ENCODE measurements at places on chromosomes 11 and 22.

DNA sequence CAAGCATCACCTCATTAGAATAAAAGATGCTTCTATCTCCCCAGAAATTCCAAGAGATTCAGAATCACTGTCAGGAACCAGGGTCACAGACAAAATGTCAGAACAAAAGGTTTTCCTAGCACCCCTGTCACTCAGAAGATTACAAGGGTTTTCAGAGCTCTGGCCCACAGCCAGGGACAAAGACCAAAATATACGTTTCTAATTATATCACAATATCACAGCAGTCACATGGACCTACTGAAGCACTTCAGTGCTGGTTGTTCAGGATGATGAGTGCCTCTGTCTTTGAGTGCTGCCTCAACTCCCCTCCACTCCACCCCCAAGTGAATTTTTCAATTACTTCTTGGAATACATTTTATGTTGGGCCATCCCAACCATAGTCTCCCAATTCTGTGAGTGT, 21.9 kb upstream of the RTL6 start:
- no peak for DNase-seq

DNA sequence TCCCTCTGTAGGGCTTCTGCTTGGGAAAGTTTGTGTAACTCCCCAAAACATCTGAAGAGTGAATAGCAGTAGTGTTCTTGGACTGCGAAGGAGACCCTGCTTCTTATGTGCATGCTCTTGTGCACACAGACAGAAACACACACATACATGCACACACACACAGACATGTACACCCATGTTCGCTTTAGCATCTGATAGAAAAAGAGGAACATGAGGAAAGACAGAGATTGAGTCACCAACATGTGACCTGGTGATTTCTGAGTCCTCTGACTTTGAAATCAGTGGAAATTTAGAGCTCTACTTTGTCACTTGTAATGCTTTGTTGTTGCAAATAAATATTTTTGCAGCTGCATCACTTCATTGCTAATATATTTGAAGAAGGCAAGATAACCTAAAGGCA, 23.8 kb downstream of the CD44 start:
- DNase-seq: no peak

DNA sequence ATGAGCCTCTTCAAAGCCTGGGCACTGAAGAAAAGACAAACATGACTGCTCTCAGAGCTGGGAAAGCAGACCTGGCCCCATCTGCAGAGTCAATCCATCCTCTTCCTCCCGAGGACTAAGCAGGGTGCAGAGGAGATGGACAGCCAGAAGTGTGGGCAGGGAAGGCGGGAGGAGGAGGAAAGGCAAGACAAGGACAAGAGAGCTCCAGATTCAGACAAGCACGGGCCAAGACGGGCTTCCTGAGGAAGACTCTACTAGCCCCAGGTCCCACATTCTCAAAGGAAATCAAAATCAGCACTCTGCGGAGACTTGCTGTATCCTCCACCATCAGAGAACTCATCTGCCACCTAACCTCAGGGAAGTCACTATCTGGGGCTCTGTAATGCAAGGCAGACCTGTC, 28.5 kb downstream of the OPCML start:
- no peak for DNase-seq

DNA sequence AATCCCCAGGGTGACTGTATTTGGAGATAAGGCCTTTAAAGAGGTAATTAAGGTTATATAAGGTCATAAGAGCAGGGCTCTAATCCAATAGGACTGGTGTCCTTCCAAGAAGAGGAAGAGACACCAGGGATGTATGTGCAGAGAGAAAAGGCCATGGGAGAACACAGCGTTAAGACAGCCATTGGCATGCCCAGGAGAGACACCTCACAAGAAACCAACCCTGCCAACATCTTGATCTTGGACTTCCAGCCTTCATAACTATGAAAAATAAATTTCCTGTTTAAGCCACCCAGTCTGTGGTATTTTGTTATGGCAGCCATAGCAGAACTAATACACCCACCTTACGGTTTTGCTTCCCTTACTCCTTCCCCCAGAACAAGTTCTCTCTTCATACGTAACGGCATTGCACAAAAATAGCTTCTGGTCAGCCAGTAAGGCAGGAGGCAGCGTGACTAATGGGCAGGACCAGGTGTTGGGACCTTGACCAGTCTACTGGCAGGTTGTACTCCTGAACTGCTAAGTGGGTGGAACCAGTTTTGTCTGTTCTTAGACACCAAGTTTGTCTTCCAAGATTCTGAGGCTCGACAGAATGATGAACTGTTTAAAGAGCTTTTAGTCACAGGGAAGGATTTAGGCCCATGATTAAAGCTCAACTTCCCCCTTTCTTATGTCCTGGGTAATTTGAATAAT, 31.9 kb upstream of the UPB1 start:
- DNase-seq: no peak

DNA sequence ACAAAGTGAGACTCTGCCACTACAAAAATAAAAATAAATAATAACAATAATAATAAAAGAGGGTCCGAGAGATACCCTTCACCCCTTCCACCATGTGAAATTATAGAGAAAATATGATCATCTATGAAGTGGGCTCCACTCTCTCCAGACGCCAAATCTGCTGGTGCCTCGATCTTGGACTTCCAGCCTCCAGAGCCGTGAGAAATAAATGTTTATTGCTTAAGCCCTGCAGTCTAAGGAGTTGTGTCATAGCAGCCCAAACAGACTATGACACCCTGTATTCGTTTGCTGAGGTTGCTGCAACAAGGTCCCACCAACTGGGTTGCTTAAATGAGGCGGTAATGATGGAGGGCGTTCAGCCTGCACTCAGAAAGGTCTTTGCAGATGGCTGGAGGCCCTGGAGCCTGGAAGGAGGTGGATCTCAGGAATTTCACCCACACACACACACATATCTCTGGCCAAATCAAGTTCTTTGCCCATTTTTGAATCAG, 7.6 kb upstream of the SEPTIN5 start:
- DNase-seq: no peak

DNA sequence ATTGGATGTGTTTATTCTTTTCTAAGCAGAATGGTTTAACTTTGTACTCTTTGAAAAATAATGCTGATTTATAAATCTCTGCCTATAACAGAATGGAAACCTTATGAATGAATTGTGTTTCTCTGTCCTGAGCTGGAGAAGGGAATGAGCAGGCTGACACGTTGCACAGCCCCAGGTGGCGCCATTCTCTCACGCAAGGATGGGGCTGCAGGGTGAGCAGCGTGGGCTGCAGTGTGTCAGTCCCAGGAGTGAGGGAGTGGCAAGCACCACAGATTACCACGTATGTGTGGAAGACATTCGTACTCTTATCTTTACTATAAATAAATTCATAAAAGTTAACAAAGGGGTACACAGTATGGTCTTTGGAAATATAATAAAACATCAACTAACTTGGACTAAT, 33.4 kb downstream of the FDX1 start:
- DNase-seq: no peak

DNA sequence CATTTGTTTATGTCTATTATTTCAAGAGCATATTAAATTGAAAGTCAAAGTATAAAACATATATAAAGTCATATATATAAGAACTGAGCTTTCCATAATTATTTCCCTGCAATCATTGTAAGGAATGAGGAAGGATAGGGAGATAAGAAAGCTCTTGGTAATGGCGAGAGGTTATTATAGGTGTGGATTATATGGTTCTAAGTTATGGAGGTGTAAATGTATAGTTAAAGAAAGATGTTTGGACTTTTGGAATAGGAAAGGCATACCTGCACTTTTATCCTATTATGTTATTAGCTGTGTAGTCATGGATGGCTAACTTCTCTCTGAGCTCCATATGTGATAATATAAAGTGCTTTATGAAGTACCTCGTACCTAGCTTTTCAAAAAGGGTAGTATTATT, 127.6 kb downstream of the LUZP2 start:
- DNase-seq: no peak

- DNase-seq: no peak
Observed at GRCh38 chr11:125514336-125515101, 18.5 kb upstream of the FEZ1 start.

DNA sequence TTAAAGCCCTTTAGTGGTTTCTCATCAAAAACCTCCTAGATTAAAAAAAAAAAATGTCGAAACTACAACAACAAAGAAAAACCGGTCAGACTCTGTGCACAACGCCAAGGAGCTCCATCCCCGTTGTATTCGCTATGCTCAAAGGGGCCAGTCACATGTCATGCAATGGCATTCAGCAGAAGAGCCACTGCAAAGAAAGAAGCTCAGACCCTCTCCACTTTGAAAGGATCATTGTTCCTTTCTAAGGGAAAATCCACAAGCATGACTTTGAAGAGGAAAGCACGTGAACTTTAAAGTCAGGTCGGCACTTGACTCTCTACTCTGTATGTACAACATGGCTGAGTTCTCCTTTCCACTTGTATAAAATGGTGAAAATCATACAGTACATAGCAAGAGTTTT, 655.6 kb downstream of the ETS1 start:
- DNase-seq: no peak

DNA sequence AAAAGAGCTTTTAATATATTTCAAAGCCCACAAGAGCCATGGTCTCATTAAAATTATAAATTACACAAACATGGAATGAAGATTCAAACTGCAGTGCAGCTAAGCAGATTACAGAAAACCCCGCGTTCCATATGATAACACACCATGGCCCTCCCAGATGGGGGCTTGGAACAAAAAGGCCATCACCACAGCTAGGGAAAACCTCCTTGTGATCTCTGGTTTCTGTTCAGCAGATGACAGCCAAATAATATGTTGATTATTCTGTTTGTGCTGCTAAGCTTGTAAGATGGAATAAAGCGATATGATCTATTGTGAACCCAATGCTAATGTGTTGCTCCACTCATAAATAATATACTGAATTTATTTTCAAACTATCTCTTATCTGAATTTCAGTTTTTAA, 28.5 kb downstream of the IMMP1L start:
- DNase-seq: no peak

- no peak for DNase-seq
Observed at GRCh38 chr11:36230779-36231699, 58.2 kb downstream of the COMMD9 start.

GRCh38 chr11:17766590-17766989, 32.0 kb downstream of the KCNC1 start:
- DNase-seq: no peak

GRCh38 chr11:130592056-130592455, 143.6 kb downstream of the ADAMTS15 start:
- DNase-seq: no peak

GRCh38 chr11:67240576-67241389, 25.5 kb upstream of the GRK2 start:
- DNase-seq: peak; percentile 74

- DNase-seq: no peak
Observed at GRCh38 chr11:94107363-94107762, 21.3 kb upstream of the PANX1 start.

DNA sequence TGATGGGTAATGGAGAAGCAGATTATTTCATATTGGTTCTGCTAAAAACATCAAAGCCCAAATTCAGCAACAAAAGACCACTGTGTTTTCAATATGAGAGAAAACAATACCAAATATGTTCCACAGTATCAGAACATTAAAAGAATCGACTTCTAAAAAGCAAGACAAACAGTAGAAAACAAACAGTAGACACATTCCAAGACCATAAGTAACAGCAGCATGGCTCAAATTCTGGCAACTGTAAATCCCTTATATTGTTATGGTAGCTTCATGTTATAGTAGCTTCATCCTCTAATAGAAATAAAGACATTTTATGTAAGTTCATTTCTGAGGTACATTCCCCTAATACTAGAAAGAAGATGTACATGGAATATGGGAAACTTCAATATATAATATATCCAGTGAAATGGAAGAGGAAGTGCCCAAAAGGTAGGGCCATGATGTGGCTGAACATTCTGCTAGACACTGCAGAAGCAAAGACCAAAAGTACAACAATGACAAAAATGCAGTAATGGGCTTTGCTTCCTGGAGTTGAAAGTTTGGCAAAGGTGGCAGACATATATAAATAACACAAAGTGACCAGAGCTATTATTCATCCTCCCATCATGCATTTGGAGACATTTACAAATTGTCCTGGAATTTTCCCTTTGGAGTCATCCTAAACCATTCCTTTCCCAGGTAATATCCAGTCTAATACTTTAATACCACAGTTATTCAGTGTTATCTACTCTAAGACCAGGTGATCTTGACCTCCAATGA, 299.9 kb downstream of the DCDC1 start:
- no peak for DNase-seq

DNA sequence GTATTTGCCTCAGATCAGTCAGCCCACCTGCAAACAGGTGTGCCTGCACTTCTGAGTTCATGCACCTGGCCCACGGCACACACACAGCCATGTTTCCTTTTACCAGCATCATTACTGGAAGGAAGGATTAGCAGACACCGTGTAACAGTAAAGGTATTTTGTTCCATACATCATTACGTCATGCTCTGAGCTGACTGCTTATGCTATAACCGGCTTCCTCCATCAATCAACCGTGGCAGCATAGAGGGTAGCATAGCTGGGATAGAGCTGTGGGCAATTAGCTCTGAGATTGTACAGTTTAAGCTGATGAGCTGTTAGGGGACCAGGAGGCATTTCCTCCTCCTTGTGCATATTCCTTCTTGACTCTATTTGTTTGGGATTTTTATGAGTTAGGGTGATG, 102.4 kb downstream of the ME3 start:
- no peak for DNase-seq

- DNase-seq: no peak
Observed at GRCh38 chr11:86314636-86315035, 12.6 kb downstream of the HIKESHI start.

GRCh38 chr11:108805030-108805429, 140.2 kb downstream of the DDX10 start:
- DNase-seq: no peak

GRCh38 chr22:22384267-22384666, 124.3 kb downstream of the ZNF280B start:
- DNase-seq: no peak

- no peak for DNase-seq
Observed at GRCh38 chr22:38431266-38432010, 23.6 kb downstream of the KCNJ4 start.

GRCh38 chr22:48717076-48717810, 1110.4 kb downstream of the BRD1 start:
- DNase-seq: no peak

DNA sequence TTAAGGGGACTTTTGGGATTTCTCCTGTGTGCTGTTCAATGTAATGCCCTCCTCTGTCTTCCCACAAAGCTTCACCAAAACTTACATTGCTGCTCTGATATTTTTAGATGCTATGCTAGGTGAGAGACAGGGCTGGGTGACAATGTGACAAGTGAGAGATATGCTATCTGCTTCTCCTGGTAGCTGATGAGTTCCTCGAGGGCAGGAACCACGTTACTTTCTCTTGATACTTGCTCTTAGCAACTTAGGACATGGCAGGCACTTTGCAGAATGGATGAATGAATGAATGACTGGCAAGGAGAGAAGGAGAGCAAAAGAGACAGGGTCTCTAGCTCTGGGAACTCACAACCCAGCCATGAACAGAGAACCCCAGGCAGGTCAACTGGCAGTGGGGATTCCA, 115.4 kb downstream of the C11orf58 start:
- no peak for DNase-seq

- DNase-seq: no peak
Observed at GRCh38 chr11:24934733-24935439, 438.0 kb downstream of the LUZP2 start.

DNA sequence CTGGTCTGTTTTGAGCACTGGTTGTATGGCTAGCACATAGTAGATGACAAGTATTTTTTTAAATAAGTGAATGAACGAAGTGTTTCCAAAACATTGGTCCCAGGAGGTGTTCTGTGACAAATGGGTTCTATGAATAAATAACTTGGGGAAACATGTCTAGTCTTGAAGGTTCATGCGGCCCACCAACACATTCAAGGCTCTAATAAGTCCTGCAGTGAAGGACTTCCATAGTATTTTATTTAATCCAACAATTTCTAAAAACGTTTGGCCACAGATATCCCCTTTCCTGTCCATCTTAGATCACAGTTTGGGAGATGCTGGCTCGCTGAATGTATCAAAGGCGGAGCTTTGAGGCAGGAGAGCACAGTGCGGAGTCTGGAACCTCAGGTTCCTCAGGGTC, 22.5 kb downstream of the PARVG start:
- DNase-seq: no peak

All from T-helper 2 cell (primary cell).